Stimulated activated CD4-positive, alpha-beta T cell treated with anti-CD3 and anti-CD28 coated beads, TNF-alpha, amount 100 ng/mL, for 4 hours (primary cell): ENCODE measurements at places on chromosomes 5 and 9.

DNA sequence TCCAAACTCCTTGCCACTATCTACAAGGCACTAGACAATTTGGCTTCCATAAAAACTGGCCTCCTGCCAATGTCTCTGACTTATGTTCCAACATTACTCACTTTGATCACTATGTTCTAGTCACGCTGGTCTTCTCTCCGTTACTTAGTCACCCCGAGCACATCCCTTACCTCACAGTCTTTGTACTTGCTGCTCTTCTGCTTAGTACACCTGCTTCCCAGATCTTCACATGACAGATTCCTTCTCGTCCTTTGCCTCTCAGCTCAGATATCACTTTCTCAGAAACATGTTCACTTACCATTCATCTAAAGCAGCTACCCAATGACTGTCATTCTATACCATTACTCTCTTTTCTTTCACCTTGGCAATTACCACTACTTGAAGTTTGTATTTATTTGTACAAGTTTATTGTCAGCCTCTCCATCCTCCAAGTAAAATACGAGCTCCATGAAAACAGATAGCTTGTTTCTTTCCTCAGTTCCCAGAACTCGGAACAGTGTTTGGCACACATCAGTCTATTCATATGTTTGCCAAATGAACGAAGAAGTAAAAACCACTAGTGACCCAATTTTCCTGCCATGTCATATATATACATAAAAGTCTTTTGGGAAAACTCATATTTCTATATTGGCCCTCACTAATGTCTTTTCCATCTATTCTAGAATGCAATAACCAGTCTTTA, 5.9 kb upstream of the SLC22A5 start:
- DNase-seq = no peak

- no peak for DNase-seq
Observed at GRCh38 chr9:134585746-134586706, 55.6 kb upstream of the COL5A1 start.

GRCh38 chr9:33233626-33234342, 6.2 kb upstream of the SPINK4 start:
- no peak for DNase-seq

DNA sequence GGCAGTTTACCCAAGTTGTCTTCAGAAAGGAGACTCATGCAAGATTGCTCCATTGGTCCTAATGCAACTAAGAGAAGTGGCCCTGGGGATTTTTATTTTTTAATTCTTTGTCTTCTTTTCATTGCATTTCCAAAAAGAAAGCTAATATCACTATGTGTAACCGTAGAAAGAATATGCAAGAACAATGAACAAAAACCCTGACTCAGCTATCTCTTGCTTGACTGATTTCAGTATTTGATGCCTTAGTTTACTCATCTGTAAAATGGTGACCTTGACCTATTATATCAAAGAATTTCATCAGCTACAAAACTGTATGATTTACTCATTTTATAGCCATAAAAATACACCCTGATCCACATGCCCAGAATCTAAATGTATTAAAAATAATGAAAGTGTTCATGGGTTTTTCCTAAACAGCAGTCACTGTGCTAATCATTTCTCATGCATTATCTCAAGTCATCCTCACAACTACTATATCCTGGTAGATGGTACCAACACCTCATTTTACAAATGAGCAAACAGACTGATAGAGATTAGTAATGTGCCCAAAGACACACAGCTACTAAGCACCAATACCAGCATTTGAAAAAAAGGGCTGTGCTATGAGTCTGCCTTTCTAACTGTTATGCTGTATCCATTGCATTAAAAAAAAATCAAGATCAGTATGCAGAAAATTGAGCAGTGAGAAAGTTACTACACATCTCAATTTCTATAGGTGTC, 185.7 kb downstream of the MLLT3 start:
- no peak for DNase-seq

DNA sequence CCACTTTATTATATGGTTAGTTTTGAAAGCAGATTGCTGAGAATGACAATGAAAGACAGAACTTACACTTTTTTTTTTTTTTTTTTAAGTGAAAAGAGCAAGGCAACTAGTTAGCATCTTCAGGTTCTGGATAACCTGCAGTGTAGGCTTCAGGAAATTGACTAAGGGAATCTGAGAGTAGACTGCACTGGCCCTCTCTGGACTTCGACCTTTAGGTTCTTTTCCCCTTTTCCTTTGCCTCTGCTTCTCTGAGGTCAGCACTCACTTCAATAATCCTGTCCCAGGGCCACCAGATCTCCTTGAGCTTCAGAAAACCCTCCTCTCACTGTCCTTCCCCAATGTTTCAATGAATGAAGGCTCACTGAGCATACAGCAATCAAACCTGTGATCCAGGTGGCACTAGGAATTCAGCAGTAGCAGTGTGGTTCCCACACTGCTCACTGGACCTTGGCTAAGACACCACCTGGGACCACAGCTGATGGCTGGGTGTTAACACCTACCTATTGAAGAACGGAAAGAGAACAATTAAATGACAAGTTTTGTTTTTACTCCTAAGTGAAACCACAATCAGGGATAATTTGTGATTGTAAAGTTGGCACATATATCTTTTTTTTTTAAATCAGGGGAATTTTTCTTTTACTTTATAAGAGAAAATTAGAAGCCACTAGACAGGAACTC, 85.8 kb upstream of the IL6ST start:
- DNase-seq = no peak

- DNase-seq = no peak
Observed at GRCh38 chr5:173443971-173444370, 115.8 kb upstream of the STC2 start.

DNA sequence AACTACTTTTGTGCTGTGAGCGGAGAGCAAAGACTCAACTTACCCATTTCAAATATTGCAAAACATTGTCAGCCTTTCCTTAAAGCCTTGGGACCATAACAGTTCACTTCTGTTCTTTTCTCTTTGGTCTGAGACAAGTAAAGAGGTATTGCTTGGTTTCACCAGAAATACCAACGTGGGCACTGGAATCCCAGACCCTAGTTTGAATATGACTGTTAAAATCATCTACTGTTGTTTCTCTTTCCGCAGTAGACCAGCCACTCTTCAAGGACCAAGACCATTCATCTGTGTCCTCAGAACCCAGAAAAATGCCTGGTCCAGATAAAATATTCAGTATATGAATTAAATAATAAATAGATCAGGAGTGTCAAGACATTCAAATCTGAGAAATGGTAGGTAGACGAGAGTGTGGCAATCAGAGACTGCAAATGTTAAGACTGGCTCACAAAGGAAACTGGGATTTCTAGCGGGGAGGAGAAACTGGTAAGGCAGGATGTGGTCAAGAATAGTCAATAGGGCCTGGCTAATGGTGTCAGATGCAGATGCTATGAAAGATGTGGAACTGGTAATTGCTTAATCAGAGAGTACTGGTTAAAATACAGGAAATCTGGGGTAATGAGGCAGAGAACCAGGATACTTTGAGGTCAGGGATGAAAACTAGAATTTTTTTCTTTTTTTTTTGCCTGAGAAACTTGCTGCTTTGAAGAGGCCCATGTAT, 82.1 kb upstream of the IL33 start:
- DNase-seq = no peak

GRCh38 chr5:140570058-140570457, 5.4 kb downstream of the SLC35A4 start:
- no peak for DNase-seq

DNA sequence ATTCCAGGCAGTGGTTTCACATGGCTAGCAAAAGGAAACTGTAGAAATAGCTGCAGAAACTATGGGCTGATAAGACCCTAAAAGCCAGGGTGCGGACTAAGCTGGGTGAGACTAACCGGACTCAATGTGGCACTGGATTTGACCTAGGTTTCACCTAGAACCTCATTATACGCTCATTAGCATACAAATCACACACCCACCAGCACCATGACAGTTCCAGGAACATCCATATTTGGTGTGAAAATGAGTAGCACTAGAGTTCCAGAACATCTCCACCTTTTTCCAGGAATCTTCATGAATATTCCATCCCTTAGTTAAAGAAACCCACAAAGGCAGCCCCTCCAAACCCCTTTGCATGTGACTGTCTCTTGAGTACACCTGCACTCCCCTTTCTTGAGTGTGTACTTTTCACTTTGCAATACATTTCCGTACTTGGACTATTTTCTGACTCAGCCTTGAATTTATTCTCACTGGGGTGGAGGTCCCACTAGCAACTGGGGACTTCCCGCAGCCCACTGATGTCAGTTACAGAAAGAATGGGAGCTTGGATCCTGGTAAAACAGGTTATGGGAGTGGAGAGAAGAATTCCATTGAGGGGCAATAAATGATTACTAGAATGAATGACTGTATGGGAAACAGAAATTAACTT, 58.0 kb upstream of the SPATA31C2 start:
- no peak for DNase-seq

GRCh38 chr9:135692410-135692809, 6.9 kb downstream of the SOHLH1 start:
- no peak for DNase-seq

- DNase-seq = no peak
Observed at GRCh38 chr9:112786829-112787520, 36.4 kb downstream of the SNX30 start.

- no peak for DNase-seq
Observed at GRCh38 chr5:53779541-53779981, 219.1 kb downstream of the NDUFS4 start.

DNA sequence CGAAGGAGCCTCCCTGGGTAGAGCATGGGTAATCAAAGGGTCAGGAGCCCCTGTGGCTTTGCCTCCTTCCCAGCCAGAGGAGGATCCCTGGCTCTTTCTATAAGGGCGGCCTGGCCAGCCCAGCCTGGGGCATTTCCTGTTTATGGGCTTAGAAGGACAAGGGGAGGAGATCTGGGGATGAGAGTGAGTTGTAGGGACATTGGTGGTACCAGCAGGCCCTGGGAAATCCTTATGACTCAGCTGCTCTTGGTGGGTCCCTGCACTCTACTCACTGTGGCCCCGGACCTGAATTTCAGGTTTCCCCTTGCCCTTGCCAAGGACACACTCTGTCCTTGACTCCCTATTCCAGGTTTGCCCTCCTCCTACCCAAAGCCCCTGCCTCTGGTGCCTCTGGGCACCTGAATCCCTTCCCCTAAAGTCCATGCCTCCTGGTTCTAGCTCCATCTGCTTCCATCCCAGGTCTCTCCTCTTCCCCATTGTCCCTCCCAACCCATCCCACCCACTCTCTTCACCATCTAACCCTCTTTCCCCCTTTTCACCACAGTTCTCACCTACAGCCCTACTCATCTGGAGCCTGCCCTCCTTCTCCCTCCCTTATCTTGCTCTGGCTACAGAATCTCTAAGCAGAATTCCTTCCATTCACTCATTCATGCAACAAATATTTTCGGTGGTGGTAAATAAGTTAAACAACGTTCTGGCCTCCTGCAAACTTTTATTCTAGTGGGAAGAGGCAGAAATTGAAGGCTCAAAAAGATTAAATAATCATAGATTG, 34.9 kb downstream of the PCDH1 start:
- no peak for DNase-seq

DNA sequence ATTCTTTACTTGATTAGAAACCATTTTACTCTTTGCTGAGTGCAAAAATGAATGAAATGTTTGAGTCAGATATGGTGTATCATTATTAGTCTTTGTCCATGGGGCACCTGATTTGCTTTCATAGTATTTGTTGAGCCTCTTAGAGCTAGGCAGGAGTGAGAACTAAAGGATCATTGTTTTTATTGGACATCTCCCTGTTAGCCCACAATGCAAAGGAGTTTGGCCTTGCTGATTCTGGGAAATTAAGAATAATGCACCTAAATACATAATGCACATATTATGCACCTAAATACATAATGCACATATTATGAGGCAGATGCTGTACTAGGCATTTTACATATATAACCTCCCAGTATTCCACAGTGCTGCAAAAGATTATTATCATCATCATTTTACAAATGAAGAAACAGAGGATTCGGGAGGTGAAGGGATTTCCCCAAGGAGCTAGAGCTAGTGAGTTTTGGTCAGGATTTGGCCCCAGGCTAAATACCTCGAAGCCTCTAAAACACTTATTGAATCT, 113.0 kb upstream of the LIFR start:
- DNase-seq = no peak

GRCh38 chr9:91138760-91139159, 223.0 kb downstream of the AUH start:
- no peak for DNase-seq

- DNase-seq = no peak
Observed at GRCh38 chr5:120228262-120229031, 235.7 kb upstream of the PRR16 start.

DNA sequence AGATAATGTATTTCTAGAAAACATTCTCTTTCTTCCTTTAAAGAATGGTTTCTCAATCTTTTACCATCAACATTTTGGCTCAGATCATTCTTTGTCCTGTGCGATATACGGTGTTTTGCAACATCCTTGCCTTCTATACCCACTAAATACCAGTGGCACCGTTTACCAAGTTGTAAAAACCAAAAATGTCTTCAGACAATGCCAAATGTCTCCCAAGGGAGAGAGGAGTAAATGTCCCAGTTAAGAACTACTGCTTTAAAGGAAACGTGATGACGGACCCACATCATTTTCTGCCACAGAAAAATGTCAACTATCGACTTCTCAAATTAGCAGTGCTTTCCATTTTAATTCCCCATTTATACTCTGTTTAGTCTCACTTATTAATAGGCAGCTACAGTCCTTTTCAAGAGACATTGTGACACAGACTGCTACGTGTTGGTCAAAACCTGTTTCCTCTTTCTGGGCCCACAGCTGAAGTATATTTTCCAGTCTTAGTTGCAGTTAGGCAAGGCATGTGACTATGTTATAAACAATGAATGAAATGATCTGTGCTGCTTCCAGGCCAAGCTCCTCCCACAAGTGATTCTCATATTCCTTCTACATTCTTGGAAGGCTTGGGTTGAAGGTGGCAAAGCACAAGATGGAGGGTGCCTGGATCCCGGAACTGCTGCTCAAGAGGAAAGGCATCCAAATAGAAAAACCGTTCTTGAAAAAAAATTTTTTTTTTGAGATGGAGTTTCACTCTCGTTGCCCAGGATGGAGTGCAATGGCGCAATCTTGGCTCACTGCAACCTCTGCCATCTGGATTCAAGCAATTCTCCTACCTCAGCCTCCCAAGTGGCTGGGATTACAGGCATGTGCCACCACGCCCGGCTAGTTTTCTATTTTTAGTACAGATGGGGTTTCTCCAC, 8.8 kb downstream of the PRXL2C start:
- no peak for DNase-seq

- DNase-seq = peak; percentile 47
Observed at GRCh38 chr9:114291064-114291474, 31.8 kb upstream of the ORM1 start.

- no peak for DNase-seq
Observed at GRCh38 chr9:34994260-34994899, 4.8 kb downstream of the DNAJB5 start.

DNA sequence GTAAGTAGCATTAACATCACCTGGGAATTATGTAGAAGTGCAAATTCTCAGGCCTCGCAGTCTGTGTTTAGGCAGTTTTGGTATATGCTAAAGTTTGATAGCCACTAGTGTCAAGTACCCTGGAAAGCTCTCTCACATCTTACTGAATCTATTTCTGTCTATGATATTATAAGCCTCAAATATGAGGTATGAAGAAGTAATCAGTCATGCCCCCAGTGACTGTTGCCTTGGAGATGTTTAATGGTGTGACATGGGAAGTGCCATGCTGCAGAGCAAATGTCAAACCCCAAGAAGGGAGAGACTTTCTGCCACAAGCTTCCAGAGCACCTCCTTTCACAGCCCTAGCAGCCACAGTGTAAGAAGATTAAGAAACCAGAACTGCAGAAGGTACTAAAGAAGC, 9.8 kb upstream of the PDE8B start:
- no peak for DNase-seq
